Mucosa of descending colon (tissue), 3 donors: ENCODE measurements at places on chromosomes 16 and 17. TPM values are rescaled to one million over a fixed set of nuclear protein-coding genes. Genes with fewer than 3 reads are reported as not detected.

Gene DPEP2
- 2.8 TPM for total RNA-seq

Gene G6PC1
- total RNA-seq: 0.67 TPM

Gene IL21R
- total RNA-seq: 1.4 TPM

Gene GPR142
- total RNA-seq: not detected

Gene RPL26
- total RNA-seq: 1,217 TPM

Gene TSNAXIP1
- 0.48 TPM for total RNA-seq

Gene TP53TG3D
- total RNA-seq: not detected

Gene USH1G
- total RNA-seq: not detected

Gene EMP2
- 92.9 TPM for total RNA-seq

Gene CD19
- 0.38 TPM for total RNA-seq

Gene ZSCAN10
- not detected for total RNA-seq

Gene CEP295NL
- 2.5 TPM for total RNA-seq
